ENCODE measurements at places on chromosomes 5 and 9.

DNA sequence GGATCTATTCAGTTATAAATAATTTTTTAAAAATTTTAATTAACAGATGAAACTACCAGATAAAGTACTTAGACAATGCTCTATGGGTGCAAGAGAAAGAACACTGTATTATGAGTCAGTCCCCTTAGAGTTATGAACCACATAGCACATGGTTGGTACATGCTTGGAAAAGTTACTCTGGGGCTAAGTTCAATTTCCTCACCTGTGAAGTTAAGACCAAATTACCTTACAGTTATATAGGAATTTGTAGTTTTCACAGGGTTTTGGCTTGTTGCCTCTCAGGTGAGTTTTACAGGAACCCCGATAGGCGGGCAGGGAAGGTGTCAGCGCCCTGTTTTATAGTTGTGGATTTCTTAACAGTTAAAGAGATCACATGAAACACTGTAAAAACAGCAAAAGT is 1.2 kb downstream of the PANK3 start:
- no peaks in the 10 kb centered on the region for H3K27me3 ChIP-seq
- no peak for DNase-seq
- peaks cover 34% of the 10 kb centered on the region for H3K4me1 ChIP-seq

DNA sequence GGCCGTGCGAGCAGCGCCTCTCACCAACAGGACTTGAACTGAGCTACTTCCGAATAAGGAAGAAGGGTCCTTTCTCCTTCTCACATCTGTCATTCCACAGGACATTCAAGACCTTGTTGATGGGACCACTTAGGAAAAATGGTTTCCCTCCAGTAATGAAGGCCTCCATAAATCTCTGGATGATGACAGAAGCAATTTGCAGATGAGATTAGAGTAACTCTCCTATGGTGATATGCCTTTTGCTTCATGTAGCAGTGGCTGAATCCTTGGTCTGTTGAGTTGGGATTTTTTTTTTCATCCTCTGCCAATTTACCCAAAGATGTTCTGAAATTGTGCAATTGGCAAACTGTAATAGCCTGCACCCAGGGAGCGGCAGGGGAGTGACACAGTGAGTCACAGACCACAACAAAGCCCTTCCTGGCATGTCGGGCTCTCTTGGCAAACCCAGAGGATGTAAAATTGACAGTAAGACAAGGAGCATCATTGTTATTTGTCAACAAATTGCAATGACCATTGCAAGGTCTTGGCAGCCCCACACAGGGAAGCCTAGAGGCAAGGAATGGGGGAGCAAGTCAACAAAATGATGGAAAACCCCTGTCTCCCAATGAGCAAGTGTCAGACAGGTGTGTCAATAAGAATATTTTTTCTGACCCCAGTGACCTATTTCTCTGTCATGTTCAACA is 275.9 kb downstream of the ACTL7B start:
- DNase-seq: no peak
- H3K4me1 ChIP-seq: no peaks in the 10 kb centered on the region
- H3K27me3 ChIP-seq: no peaks in the 10 kb centered on the region
- no peak overlapping the region for H3K4me3 ChIP-seq
- no peaks in the 10 kb centered on the region for H3K36me3 ChIP-seq

GRCh38 chr5:175351126-175351525 is 92.9 kb downstream of the DRD1 start:
- no peaks in the 10 kb centered on the region for H3K36me3 ChIP-seq
- DNase-seq: no peak
- no peak overlapping the region for H3K27ac ChIP-seq
- H3K4me1 ChIP-seq: no peaks in the 10 kb centered on the region

DNA sequence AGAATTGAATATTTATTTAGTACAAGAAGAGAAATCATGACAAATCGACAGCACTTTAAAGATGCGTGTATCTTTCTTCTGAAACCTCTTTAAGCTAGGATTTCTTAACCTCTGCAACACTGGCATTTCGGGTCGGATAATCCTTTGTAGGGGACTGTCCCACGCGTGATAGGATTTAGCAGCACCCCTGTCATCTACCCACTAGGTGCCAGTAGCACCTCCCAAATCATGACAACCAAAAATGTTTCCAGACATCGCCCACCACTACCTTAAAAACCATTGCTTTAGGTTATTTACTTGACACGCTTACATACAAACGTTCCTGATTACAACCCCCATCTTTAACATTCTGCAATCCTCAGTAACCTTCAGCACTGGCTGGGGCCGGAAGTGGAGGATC is 223.1 kb downstream of the TRIM32 start:
- no peaks in the 10 kb centered on the region for H3K36me3 ChIP-seq
- no peak overlapping the region for H3K27ac ChIP-seq
- H3K4me3 ChIP-seq: no peak overlapping the region
- H3K4me1 ChIP-seq: no peaks in the 10 kb centered on the region
- DNase-seq: no peak

DNA sequence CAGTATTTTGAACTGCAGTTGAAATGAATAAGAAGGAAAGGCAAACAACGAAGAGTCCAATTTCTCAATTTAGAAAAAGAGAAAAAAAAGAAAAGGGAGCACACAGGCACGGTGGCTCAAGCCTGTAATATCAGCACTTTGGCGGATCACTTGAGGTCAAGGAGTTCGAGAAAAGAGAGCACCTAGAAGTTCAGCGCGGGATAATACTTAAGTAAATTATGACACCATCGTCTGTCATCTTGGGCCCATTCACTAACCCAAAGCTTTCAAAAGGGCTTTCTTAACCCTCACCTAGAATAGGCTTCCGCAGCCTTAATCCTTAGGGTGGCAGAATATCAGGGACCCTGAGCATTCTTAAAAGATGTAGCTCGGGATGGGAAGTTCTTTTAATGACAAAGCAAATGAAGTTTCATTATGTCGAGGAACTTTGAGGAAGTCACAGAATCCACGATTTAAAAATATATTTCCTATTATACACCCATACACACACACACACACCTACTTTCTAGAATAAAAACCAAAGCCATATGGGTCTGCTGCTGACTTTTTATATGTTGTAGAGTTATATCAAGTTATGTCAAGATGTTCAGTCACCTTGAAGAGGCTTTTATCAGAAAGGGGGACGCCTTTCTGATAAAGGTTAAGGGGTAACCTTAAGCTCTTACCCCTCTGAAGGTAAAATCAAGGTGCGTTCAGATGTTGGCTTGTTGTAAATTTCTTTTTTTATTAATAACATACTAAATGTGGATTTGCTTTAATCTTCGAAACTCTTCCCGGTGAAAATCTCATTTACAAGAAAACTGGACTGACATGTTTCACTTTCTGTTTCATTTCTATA is 602 bp upstream of the CD274 start:
- DNase-seq: no peak
- no peaks in the 10 kb centered on the region for H3K27me3 ChIP-seq
- H3K4me3 ChIP-seq: peak overlapping the region; percentile 95
- peak overlapping the region; percentile 92 for H3K27ac ChIP-seq
- H3K4me1 ChIP-seq: peaks cover 87% of the 10 kb centered on the region

DNA sequence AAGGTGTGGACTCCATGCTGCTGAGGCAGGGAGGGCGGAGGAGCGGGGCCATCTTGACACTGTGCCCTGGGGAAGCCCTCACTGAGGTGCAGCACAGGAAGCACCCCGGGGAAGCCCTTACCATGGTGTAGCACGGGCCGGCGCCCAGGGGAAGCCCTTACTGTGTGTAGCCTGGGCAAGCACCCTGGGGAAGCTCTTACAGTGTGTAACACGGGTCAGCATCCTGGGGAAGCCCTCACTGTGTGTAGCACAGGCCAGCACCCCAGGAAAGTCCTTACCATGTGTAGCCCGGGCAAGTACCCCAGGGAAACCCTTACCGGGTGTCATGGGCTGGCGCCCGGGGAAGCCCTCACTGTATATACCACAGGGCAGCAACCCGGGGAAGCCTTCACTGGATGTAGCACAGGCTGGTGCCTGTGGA is 62.6 kb upstream of the ZNF354B start:
- no peaks in the 10 kb centered on the region for H3K4me1 ChIP-seq
- no peaks in the 10 kb centered on the region for H3K36me3 ChIP-seq
- H3K27ac ChIP-seq: no peak overlapping the region
- no peak for DNase-seq

- H3K4me3 ChIP-seq: no peak overlapping the region
- H3K27ac ChIP-seq: no peak overlapping the region
- H3K4me1 ChIP-seq: no peaks in the 10 kb centered on the region
Measured at GRCh38 chr5:90888511-90889324, 330.1 kb downstream of the ADGRV1 start.

DNA sequence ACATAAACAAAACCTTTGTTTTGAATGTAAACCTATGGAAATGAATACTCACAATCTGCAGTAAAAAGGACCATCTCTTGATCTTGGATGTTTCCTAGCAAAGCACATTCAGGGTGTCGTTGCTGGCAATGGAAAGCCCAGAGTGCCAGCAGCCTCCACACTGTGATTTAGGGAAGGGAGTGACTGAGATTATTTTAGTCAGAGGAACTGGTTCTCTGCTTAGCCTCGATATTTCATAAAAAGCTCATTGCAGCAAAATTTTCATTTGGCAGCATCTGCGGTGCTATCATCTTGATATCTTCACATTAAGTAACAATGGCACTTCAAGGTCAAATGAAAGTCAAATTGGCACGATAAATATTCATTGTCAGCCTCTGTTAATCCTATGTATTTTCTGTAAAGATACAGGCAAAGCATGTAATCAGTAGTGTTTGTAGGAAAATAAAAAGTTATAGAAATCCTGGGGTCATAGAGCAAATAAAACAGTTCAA is 116.0 kb downstream of the MACIR start:
- H3K36me3 ChIP-seq: no peaks in the 10 kb centered on the region
- H3K4me3 ChIP-seq: no peak overlapping the region
- no peak overlapping the region for H3K27ac ChIP-seq
- no peak for DNase-seq
- peaks cover 4% of the 10 kb centered on the region for H3K27me3 ChIP-seq

DNA sequence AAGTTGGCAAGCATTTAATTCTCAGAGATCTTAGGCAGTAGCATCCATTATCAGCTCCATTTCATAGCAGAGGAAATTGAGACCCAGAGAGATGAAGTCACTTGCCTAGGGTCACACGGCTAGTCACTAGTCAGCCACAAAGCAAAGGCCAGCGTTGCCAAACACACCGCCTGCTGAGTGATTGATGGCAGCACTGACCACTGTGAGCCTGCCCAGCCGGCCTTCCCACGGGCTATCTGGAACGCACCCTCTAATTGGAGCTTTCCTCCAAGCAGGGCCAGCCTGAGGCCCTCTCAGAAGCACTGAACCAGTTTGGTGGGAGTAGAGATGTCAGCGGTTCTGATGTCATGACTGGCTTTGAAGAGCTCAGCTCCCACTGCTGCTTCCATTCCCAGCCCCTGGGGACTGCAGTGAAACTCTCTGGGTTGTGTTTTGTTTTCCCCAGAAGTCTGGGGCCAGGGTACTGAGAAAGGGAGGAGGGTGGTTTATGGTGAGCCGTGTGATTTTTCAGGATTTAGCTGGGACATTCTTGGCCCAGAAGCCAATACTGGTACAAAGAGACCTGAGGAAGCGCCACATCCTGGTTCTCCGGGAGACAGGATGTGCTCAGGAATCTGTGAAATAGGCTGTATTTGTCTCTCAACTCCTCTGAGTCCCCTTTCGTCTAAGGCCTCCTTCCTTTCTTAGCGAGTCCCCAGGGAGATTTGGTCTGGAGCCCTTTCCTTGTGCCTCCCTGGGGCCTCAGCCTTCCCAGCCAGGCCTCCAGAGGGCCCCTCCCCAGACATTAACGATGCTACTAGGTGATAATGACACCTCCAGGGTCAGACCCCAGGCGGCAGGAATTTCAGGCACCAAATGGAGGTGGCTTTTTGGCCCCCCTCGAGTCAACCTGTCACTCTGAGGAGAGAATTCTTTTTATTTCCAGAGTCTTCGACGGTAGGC is 44.5 kb downstream of the SPRY4 start:
- no peaks in the 10 kb centered on the region for H3K27me3 ChIP-seq
- no peaks in the 10 kb centered on the region for H3K4me1 ChIP-seq
- H3K36me3 ChIP-seq: no peaks in the 10 kb centered on the region
- no peak overlapping the region for H3K27ac ChIP-seq

DNA sequence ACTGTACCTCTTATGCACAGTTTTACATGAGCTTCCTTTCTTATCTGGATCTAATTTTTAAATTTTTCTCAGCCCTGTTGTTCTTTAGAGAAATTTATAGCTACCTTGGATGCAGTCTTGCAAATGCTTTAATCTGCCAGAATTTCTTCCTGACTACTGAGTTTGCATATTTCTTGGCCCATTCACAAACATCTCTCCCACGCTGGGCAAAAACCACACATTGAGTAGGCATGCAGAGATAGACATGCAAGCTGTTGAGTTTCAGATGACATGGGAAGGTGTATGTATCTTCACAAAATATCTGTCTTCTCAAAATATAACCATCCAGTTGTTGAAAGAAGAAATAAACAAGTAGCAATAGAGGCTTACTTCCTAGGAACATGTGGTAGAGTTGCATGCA is 101.2 kb downstream of the PARP8 start:
- H3K36me3 ChIP-seq: peaks cover 26% of the 10 kb centered on the region
- no peak for DNase-seq
- H3K4me1 ChIP-seq: peaks cover 34% of the 10 kb centered on the region
- no peak overlapping the region for H3K27ac ChIP-seq
- H3K4me3 ChIP-seq: no peak overlapping the region

- no peak overlapping the region for H3K27ac ChIP-seq
- no peaks in the 10 kb centered on the region for H3K4me1 ChIP-seq
- H3K27me3 ChIP-seq: no peaks in the 10 kb centered on the region
- DNase-seq: peak; percentile 16
- peaks cover 25% of the 10 kb centered on the region for H3K36me3 ChIP-seq
Measured at GRCh38 chr9:116589392-116590354, 97.4 kb upstream of the TRIM32 start.

- H3K27ac ChIP-seq: no peak overlapping the region
- DNase-seq: no peak
- no peaks in the 10 kb centered on the region for H3K36me3 ChIP-seq
- H3K4me1 ChIP-seq: no peaks in the 10 kb centered on the region
Measured at GRCh38 chr9:134978272-134978671, 60.6 kb upstream of the FCN1 start.

Data from activated naive CD8-positive, alpha-beta T cell treated with anti-CD3 and anti-CD28 coated beads, Interleukin-2, amount 50 U/mL, for 24 hours (primary cell).